ENCODE measurements at places on chromosomes 16 and 17.

DNA sequence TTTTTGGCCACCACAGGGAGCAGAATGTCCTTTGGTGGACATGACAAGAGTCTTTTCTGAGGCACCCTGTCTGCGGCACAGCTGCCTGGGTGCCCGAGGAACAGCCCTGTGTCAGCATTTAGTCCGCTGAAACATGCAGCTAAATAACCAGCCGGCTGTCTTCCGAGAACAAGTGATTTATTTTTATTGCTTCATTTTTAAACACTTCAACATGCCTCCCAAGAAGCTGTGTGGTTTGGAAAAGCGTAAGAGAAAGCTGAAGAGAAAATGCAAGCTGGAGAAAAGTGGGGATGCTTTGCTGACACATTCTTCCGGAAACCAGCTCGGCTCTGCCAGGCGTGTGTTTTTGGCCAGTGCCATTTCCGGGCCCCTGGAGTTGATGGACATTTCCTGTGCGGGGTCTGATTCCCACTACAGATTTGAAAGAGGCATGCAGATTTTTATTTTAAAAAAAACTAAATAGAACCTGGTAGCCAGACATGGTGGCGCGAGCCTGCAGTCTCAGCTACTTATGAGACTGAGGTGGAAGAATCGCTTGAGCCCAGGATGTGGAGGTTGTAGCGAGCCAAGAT, 94.7 kb downstream of the SEC14L1 start:
- H3K4me3 ChIP-seq = no peak overlapping the region
- H3K27me3 ChIP-seq = no peaks in the 10 kb centered on the region

- no peak for DNase-seq
- H3K36me3 ChIP-seq = no peaks in the 10 kb centered on the region
- no peaks in the 10 kb centered on the region for H3K27me3 ChIP-seq
These were observed 506.8 kb upstream of the SOX9 start for GRCh38 chr17:71613996-71614395.

DNA sequence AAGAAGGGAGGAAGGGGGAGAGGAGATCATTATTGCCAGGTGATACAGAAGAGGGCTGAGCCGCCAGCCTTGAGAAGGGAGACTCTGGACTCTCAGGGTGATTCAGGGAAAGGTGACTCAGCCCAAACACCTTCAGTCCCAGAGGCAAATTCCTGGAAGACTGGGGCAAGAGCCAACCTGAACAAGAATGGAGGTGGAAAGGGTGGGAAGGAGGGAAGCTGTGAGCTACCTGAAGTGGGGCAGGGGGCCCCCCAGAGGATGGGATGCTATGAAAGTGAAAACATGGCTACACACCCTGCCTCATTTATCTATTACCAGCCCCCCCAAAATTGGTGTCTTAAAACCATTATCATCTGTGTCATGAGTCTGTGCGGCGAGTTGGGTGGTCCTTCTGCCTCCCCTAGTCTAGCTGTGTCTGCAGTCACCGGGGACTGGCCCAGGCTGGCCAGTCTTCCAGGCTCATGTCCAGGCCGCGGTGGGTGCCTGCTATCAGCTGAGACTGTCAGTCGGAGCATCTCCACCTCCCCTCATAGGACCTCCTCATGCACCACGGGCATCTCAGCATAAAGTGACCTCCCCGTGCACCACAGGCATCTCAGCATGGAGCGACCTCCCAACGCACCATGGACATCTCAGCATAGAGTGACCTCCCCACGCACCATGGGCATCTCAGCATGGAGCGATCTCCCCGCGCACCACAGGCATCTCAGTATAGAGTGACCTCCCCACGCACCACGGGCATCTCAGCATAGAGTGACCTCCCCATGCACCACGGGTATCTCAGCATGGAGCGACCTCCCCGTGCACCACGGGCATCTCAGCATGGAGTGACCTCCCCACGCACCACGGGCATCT, 3.2 kb upstream of the SLC47A2 start:
- no peaks in the 10 kb centered on the region for H3K36me3 ChIP-seq
- H3K4me3 ChIP-seq = no peak overlapping the region
- H3K27ac ChIP-seq = no peak overlapping the region
- no peak for DNase-seq

DNA sequence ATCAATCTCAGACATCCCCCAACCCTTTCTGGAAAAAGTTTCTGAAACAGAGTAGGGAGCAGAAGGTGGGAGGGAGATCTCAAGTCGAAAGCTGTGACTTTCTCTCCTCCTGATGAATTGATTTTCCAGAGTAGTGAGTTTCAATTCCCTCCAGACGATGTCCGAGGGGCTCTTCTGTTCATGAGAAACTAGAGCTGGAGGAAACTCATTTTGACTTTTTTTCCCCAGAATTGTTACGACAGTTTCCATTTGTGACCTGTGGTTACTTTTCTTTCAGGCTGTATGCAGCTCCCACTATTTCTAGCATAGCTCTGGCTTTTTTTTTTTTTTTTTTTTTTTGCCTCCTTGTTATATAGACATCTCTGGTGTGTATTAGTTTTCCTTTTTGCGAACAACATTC, 422.1 kb upstream of the SALL1 start:
- no peak overlapping the region for H3K27ac ChIP-seq
- H3K36me3 ChIP-seq = no peaks in the 10 kb centered on the region
- H3K4me3 ChIP-seq = no peak overlapping the region
- H3K4me1 ChIP-seq = no peaks in the 10 kb centered on the region
- no peak for DNase-seq

GRCh38 chr17:19424934-19425868, 14.2 kb downstream of the RNF112 start:
- no peaks in the 10 kb centered on the region for H3K4me1 ChIP-seq
- no peak for DNase-seq
- no peak overlapping the region for H3K4me3 ChIP-seq
- no peak overlapping the region for H3K27ac ChIP-seq
- no peaks in the 10 kb centered on the region for H3K27me3 ChIP-seq

Data from liver (tissue), 10 donors.